ENCODE measurements at places on chromosomes 13 and 19. TPM values are rescaled to one million over a fixed set of nuclear protein-coding genes. Genes with fewer than 3 reads are reported as not detected.

DNA sequence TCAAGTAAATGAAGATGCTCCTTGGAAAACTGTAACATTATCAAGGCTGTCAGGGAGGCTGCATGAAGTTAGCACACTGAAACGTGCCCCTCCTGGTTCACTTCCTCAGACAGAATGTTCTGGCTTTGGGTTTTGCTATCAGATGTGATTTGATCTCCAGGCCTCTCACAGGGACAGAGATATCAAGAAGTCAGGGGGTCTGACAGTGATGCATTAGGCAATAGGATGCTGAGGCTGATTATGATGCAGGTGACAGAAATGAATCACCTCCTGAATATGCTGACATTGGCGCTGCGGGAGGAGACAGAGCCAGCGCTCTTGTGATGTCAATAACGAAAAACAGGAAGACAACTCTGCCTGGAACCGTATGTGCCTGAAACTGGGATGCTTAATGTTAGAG is 278.5 kb downstream of the DCT start:
- no peak for DNase-seq

DNA sequence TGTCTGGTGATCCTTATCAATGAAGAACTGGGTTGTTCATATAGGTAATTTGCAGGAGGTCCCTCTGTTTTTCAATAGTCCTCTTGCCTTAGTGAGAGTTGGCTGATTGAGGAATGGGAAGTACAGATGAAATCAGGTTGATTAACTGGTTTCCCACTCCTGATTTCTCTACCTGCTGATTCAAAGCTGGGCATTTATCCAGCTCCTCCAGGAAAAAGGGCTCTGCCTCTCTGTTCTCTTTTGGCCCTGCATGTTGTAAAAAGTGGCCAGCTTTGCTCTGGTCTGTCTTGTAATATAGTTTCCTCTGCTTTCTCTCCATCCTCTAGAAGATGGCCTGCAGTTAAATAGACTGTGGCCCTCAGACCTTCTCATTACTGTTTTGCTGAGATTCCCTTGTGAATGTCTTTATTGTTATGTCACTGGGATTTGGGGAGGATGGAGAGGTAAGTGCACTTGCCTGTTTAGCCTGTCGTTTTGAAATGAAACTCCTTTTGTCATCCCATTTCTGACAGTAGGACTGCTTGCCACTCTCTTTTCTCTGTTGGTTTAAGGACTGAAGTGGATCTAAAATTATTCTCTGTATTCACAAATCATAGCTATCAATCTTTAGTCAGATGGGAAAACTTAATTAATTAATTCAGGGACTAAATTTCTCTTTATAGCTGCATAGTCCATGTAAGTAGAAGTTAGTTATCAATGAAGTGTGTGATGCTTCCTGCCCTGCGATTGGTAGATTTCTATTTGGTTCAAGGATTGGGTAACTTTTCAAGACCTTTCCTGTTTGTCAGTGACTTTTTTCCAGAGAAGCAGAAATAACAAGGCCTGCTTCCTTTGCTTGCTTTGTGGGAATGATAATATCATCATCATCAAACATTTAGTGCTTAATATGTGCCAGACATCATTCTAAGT is 28.5 kb downstream of the GARRE1 start:
- no peak for DNase-seq

- DNase-seq = no peak
Observed at GRCh38 chr19:34962687-34963572, 1.1 kb downstream of the ZNF792 start.

GRCh38 chr13:33213024-33213768 is 72.4 kb downstream of the STARD13 start:
- no peak for DNase-seq

Gene RFPL4AL1
- not detected for total RNA-seq

DNA sequence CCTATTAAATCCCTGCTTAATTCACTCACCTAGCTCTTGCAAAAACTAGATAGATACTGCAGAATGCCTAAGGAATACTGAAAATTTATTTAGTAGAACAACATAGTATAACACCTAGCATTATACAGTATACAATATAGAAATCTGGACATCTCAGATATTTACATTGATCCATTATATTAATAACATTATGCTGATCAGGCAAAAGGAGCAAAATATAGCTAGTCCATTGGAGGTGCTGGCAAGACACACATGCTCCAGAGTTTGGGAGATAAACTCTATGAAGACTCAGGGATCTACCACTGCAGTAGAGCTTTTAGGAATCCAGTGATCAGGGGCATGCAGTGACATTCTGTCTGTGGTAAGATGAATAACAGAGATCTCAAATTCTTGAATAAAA is 357.6 kb downstream of the TBC1D4 start:
- no peak for DNase-seq

Gene ZGLP1
- total RNA-seq = 3.1 TPM

Gene SIGLEC9
- 10.4 TPM for total RNA-seq

GRCh38 chr13:94028234-94028633 is 451.2 kb downstream of the DCT start:
- no peak for DNase-seq

DNA sequence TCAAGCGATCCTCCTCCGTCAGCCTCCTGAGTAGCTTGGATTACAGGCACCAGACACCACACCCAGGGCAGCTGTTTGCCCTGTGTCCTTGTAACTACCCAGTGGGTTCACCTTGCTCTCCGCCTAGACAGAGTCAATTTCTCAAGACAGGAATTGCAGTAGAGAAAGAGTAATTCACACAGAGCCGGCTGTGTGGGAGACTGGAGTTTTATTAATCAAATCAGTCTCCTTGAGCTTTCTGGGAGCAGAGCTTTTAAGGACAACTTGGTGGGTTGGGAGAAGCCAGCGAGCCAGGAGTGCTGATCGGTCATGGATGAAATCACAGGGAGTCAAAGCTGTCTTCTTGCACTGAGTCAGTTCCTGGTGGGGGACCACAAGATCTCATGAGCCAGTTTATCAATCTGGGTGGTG is 20.6 kb upstream of the ADGRE1 start:
- DNase-seq = no peak

Gene FFAR1
- not detected for total RNA-seq

GRCh38 chr19:46006411-46006810 is 11.1 kb downstream of the CCDC61 start:
- DNase-seq = no peak

- peak; percentile 96 for DNase-seq
Observed at GRCh38 chr19:18660051-18660910, 23.2 kb upstream of the CRTC1 start.
